Activated B cell treated with CpG ODN at 0.5 μM for 24 hours (primary cell): ENCODE measurements at places on chromosomes 13 and 19. TPM values are rescaled to one million over a fixed set of nuclear protein-coding genes. Genes with fewer than 3 reads are reported as not detected.

DNA sequence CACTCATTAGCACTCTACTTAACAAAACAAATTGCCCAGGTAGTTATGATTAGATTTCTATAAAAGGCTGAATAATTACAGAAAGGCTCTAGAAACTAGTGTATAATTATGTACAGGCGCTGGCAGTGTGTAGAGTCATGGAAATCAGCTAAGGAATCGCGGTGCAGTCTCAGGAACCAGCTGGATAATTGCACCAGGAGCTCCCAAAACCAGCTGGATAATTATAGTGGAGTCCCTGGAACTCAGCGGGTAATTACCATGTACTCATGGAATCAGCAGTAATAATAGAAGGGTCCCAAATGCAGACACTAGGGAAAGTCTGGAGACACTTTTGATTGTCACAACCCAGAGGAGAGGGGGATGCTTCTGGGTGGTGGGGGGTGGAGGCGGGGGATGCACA, 23.2 kb upstream of the TTYH1 start:
- DNase-seq: no peak
- H3K4me1 ChIP-seq: peaks cover 50% of the 10 kb centered on the region
- H3K27me3 ChIP-seq: peaks cover 5% of the 10 kb centered on the region
- H3K27ac ChIP-seq: no peak overlapping the region

GRCh38 chr19:351976-352625, 7.5 kb upstream of the MIER2 start:
- no peaks in the 10 kb centered on the region for H3K27me3 ChIP-seq
- H3K36me3 ChIP-seq: no peaks in the 10 kb centered on the region
- no peak for DNase-seq
- no peak overlapping the region for H3K27ac ChIP-seq
- H3K4me1 ChIP-seq: no peaks in the 10 kb centered on the region

Gene ZNF738
- total RNA-seq: 18.7 and 22.2 TPM in 2 replicates

Gene ZNF99
- total RNA-seq: 0.07 and 0.10 TPM in 2 replicates

Gene FEM1A
- 16.7 and 17.9 TPM in 2 replicates for total RNA-seq

- peaks cover 40% of the 10 kb centered on the region for H3K36me3 ChIP-seq
- no peaks in the 10 kb centered on the region for H3K27me3 ChIP-seq
- DNase-seq: no peak
- peaks cover 24% of the 10 kb centered on the region for H3K4me1 ChIP-seq
- no peak overlapping the region for H3K27ac ChIP-seq
Observed at GRCh38 chr19:8491574-8491973, 10.9 kb downstream of the PRAM1 start.

- no peak overlapping the region for H3K4me3 ChIP-seq
- no peak for DNase-seq
- no peaks in the 10 kb centered on the region for H3K36me3 ChIP-seq
- H3K27me3 ChIP-seq: no peaks in the 10 kb centered on the region
- no peaks in the 10 kb centered on the region for H3K4me1 ChIP-seq
Observed at GRCh38 chr13:80227645-80228044, 113.3 kb downstream of the SPRY2 start.

DNA sequence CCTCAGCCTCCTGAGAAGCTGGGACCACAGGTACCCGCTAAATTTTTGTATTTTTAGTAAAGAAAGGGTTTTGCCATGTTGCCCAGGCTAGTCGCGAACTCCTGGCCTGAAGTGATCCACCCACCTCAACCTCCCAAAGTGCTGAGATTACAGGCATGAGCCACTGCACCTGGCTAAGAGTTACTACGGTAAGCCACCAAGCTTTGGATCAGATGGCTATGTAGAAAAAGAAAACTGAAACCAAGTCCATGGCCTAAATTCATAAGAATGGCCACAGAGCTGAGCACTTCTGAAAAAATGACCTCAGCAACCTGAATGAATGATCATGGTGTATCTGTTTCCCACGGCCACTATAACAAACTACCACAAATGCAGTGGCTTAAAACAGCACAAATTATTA, 9.4 kb downstream of the OPA3 start:
- H3K4me3 ChIP-seq: no peak overlapping the region
- H3K27ac ChIP-seq: no peak overlapping the region
- H3K4me1 ChIP-seq: peaks cover under 1% of the 10 kb centered on the region
- peaks cover 2% of the 10 kb centered on the region for H3K36me3 ChIP-seq

- no peak for DNase-seq
- peaks cover under 1% of the 10 kb centered on the region for H3K36me3 ChIP-seq
- H3K4me1 ChIP-seq: peaks cover 89% of the 10 kb centered on the region
- no peaks in the 10 kb centered on the region for H3K27me3 ChIP-seq
- peak overlapping the region; percentile 71 for H3K27ac ChIP-seq
Observed at GRCh38 chr13:77310161-77310560, 16.7 kb downstream of the MYCBP2 start.

GRCh38 chr13:79227418-79227817, 178.6 kb downstream of the RBM26 start:
- H3K27me3 ChIP-seq: no peaks in the 10 kb centered on the region
- H3K4me1 ChIP-seq: peaks cover 11% of the 10 kb centered on the region
- DNase-seq: no peak
- no peak overlapping the region for H3K4me3 ChIP-seq
- no peak overlapping the region for H3K27ac ChIP-seq
- H3K36me3 ChIP-seq: no peaks in the 10 kb centered on the region

Gene GRIN2D
- 0.93 and 1.2 TPM in 2 replicates for total RNA-seq

- H3K27me3 ChIP-seq: no peaks in the 10 kb centered on the region
- H3K4me1 ChIP-seq: no peaks in the 10 kb centered on the region
- no peaks in the 10 kb centered on the region for H3K36me3 ChIP-seq
Observed at GRCh38 chr13:109274188-109274821, 512.1 kb downstream of the IRS2 start.

Gene AMER2
- total RNA-seq: not detected in 2 replicates

GRCh38 chr19:31181535-31181934, 167.7 kb downstream of the TSHZ3 start:
- H3K4me1 ChIP-seq: no peaks in the 10 kb centered on the region
- no peak for DNase-seq
- no peak overlapping the region for H3K4me3 ChIP-seq
- no peaks in the 10 kb centered on the region for H3K36me3 ChIP-seq

DNA sequence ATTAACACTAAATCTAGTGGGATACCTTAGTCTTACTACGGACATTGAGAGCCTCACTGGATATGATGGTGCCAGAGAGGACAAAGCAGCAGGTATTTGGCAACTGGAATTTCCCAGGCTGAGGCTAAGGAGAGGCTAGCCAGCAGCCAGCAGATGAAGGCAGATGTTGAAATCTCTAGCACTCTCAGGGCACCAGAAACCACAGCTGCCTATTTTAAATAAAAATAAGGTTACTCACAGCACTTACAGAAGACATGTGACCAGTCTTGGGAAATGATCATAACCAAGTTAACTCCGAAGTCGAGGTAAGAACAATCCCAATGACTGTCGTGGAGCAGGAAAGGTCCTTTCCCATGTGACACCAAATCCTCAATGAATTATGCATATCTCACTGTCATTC, 1726.0 kb downstream of the EFNB2 start:
- no peaks in the 10 kb centered on the region for H3K36me3 ChIP-seq

Gene MYBPC2
- total RNA-seq: 1.1 and 1.4 TPM in 2 replicates

- no peak for DNase-seq
- no peak overlapping the region for H3K27ac ChIP-seq
- peaks cover 12% of the 10 kb centered on the region for H3K4me1 ChIP-seq
- peaks cover 36% of the 10 kb centered on the region for H3K27me3 ChIP-seq
- H3K4me3 ChIP-seq: no peak overlapping the region
- no peaks in the 10 kb centered on the region for H3K36me3 ChIP-seq
Observed at GRCh38 chr19:51125421-51126075, 842 bp downstream of the SIGLEC9 start.

GRCh38 chr13:91564396-91564795, 166.0 kb downstream of the GPC5 start:
- H3K36me3 ChIP-seq: no peaks in the 10 kb centered on the region
- no peaks in the 10 kb centered on the region for H3K4me1 ChIP-seq
- no peak overlapping the region for H3K27ac ChIP-seq
- no peaks in the 10 kb centered on the region for H3K27me3 ChIP-seq
- H3K4me3 ChIP-seq: no peak overlapping the region

Gene FCER2
- 191 and 193 TPM in 2 replicates for total RNA-seq

DNA sequence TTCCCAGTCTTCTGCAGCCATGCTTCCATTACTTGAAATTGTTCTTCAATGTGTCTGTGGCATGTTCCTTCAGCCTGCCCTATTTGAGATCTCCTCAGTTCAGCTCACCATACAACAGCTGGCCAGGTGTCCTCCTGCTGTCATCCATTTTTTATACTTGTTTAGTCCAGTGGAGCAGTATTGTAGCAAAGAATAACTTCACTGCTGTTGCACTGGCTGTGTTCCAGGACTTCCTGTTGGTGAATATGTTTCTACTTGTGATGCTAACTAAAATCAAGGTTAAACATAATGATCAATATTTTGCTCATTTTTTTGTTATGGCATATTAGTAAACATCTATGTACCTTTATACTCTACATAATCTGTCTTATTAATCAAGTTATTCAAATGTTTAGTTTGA, 1394.1 kb downstream of the PCDH9 start:
- no peak overlapping the region for H3K4me3 ChIP-seq
- no peak for DNase-seq
- H3K4me1 ChIP-seq: no peaks in the 10 kb centered on the region
- no peak overlapping the region for H3K27ac ChIP-seq
